Activated naive CD8-positive, alpha-beta T cell treated with anti-CD3 and anti-CD28 coated beads, Interleukin-2, amount 10 ng/mL, durations not matched to agents 7 days and 5 days (primary cell): ENCODE measurements at places on chromosomes 7 and 10.

- DNase-seq = no peak
These were observed 216.3 kb downstream of the SDK1 start for GRCh38 chr7:3517344-3517743.

DNA sequence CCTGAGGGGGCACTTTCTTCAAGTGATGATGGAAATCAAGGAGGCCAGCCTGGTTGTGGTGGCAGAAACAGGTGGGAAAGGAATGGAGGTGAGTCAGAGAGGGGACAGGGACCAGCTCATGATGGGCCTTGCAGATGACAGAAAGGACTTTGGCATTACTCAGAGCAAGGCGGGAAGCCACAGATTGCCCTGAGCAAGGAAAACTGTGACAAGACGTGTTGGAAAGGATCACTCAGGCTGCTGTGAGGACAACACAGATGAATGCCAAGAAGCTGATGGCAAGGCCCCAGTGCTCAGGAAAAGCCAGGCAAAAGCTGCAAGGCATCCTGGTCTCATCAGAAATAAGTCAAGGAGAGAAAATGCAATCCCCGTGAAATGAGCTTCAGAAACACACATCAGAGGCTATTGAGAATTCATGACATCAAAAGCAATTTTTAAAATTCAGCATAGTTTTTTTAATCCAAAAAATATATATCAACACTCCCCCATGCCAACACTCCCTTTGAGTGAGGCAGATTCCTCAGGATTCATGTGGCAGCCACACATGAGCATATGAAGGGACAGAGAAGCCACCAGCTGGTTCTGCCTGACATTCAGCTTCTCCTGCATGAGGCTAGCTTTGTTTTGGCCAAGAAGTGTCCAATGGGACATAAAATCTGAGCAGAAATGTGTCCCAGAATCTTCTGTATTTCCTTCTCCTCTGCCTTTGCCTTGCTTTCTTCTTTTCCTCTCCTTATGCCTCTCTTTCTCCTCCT, 244.5 kb upstream of the MYO3A start:
- no peak for DNase-seq

DNA sequence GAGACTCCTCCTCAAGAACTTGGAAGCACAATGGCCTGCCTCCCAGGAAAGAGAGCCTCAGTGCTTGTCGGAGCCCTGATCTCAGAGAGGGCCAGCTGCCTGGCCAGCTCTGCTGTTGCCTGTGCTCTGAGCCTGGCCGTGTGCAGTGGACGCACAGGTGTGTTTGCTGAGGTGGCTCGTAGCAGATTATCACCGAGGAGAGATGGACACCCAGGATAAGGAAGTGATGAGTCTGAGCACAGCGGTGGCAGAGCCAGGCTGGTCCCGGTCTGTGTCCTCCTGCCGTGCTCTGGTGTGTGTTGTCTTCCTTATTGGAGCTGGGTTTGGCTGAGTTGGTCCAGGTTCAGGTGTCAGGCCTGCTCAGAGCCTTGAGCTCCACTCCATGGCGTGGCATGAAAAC, 208.5 kb downstream of the EBF3 start:
- DNase-seq = peak; percentile 2

DNA sequence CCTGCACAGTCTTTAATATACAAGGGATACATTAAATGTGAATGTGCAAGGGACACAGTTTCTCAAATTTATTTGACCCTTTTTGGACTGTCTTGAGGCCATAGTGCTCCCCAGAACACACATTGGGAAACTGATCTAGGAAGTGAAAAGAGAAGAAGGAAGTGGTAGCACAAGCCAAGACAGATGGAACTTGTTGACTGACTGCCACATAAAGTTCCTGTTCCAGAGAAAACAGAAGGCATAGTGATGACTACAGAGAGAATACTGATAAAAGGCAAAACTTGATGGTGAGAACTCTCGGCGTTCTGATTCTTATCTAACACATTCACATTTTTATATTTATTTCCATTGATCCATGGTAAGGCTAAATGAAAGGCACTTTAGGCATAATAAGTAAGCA, 1216.4 kb downstream of the CNTNAP2 start:
- DNase-seq = no peak

- DNase-seq = no peak
These were observed 1.6 kb upstream of the EPC1 start for GRCh38 chr10:32348297-32349198.

DNA sequence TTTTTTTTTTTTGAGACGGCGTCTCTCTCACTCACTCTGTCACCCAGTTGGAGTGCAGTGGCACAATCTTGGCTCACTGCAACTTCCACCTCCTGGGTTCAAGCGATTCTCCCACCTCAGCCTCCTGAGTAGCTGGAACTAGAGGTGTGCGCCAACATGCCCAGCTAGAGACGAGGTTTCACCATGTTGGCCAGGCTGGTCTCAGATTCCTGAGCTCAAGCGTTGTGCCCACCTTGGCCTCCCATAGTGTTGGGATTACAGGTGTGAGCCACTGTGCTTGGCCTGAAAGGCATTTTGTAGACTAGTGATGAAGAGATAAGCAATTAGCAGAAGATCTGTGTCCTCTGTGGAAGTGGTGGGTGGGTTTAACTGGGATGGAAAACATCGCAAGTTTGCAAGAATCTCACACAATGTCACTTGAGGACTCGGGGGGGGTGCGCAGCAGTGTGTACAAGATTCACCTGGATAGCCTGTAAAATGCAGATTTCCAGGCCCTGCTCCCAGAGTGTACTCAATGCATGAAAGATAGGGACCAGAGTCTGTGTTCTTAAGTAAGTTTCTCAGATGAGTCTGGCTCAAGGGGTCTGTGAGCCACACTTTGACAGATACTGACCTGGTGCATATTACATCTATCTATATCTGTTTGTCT, 10.9 kb downstream of the CYP17A1 start:
- no peak for DNase-seq

GRCh38 chr10:122102869-122103525, 114.0 kb downstream of the TACC2 start:
- DNase-seq = no peak

DNA sequence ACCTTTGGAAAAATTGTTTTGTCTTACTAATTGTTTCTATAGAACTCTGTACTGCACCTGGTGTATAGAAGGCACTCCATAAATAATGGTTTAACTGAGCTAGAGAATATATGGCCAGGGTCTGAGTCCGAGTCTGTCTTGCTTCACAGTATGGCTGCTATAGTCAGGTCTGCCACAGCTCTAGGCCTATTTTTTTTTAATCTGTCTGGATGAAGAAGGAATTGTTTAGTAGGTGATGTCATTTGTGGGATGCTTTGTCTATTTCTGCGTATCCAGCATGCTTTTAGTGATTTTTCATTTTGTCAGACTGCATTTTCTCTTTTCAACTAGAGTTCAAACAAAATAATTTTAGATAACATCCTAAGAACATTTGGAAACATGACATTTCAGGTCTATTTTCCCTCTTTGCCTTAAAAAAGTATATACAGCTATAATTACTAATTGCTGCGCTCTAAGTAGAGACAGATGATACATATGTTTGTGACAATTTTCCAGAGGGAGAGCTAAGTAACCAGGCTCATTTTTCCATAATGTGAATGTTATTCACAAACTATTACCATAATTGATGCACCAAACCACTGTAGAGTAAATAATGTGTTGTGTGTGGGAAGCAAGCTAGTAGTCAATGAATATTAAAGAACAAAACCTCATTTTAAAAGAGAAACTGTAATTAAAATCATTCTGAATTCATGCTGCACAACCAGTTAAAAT, 361.7 kb downstream of the AUTS2 start:
- no peak for DNase-seq

- DNase-seq = no peak
These were observed 323.4 kb downstream of the GRID1 start for GRCh38 chr10:86043236-86043635.

DNA sequence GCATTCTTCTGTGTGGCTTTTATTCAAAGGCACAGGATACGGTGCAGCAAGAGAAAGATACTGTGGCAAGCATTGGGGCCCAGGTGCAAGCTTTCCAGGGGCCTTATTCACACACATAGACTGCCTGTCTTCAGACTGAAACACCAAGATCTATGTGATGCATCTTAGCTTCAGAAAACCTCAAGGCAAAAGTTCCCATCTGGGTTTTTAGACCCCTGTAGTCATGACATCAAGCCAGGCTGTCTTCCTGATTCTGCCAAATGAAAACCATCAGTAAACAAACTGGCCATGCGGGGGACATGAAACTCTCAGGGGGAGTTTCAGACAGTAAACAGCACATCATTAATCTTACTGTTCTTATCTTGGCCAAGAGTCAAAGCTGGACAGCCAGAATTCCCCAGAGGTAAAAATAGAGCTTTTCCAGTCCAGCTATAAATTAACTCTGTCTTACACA, 9.8 kb downstream of the AGBL3 start:
- no peak for DNase-seq

- DNase-seq = no peak
These were observed 97.2 kb upstream of the ELMO1 start for GRCh38 chr7:37545619-37546534.

- DNase-seq = no peak
These were observed 29.2 kb downstream of the GBX1 start for GRCh38 chr7:151138153-151138851.

DNA sequence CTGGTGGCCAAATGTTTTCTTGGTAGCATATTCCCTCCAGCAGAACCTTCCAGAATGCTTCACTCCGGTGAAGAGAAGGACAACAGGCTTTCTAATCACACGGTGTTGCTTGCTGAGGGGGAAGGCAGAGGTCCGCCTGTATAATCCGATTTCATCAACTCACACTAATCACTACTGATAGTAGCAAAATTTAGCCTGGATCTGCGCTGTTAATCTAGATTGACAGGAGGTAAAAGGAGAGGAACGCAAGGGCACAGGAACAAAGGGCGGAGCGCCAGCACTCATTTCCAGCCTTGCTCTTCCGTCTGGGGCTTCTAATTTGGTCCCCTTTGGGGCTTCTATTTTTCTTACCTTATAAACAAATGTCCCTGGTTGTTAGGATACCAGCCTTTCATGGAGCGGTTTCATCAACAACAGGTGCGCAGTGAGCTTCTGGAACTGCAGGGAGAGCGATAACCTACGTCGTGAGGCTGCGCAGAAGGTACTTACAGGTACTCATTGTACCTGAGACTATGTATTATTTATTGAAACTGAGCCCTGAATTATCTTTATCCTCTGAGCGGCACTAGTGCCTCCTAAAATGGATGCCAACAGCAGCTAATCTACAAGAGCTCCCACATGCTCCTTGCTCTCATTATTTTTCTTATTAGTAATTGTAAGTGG, 150.6 kb downstream of the CACNB2 start:
- DNase-seq = no peak

DNA sequence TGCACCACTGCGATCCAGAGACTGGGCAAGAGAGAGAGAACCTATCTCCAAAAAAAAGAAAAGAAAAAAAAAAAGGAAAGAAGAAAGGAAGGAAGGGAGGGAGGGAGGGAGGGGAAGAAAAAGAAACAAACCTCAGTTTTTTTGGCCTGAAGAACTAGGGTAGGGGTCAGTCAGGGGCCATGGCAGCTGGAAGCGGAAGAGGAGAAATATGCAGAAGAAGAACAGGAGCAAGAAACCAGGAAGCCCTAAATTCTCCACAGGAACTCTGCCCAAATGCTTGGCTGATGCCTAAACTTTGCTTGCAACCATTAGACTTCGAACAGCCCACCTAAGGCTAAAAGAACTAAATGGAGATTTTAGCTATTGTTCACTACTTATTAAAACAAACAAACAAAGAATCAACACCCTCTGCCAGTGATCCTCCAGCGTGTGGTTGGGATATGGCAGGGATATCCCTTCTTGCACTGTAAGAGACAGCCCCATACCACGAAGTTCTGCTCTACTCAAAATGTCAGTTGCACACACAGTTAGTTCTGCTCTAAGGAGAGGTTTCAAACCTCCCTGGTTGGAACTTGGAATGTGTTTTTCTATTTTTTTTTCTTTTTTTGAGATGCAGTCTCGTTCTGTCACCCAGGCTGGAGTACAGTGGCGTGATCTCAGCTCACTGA, 139.5 kb downstream of the FAM107B start:
- no peak for DNase-seq

- DNase-seq = no peak
These were observed 70.9 kb downstream of the HHEX start for GRCh38 chr10:92760609-92761008.

DNA sequence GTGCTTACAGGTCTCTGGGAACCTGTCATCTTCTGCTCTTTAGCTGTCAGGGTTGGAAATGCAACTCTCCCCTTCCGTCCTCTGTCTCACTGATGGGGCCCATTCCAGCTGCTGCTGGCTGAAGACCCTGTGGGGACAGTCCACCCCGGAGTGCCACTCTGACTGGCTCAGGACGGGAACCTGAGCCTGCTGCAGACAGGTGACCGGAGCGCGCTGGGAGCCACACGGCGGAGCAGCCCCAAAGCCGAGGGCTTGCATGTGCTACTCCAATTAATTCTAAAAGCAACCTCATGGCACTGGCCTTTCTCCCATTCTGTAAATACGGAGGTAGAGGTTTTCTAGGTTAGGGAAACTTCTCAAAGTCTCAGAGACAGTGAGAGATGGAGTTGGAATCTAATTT, 223.5 kb upstream of the PITRM1 start:
- no peak for DNase-seq

- DNase-seq = no peak
These were observed 4.3 kb downstream of the ADCY1 start for GRCh38 chr7:45578467-45578866.

DNA sequence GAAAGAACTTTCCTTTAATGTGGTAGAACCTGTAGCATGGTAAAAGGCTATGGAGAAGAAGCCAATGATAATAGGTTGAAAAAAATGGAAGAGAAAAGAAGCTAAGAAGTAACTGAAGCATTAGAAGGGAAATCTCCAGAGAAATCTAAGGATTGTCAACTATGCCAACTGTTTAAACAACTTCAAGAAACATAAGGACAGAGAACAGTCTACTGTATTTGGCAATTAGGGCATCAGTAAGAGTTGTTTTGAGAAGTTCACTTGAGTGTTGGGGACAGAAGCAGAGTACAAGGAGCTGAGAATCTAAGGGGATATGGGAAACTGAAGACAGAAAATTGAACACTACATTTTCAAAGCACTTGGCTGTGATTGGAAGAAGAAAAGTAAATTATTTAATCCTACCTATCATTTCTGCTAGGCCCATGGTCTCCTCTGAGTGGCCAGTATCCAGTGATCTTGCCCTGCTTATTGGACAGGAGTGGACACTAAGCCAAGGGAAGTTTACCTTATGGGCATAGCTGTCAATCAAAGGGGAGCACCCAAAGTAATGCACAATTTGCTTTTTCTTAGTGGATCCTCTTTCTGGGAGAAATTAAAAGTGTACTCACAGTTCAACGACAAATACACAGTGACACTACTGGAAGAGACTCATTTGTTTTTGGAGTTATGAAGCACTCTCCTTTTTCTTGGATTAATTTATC, 56.4 kb upstream of the CCDC71L start:
- DNase-seq = no peak

GRCh38 chr7:29642494-29643155, 79.0 kb downstream of the PRR15 start:
- DNase-seq = no peak

GRCh38 chr7:92824901-92825480, 11.4 kb downstream of the CDK6 start:
- DNase-seq = no peak

GRCh38 chr7:22417349-22417748, 60.4 kb upstream of the RAPGEF5 start:
- no peak for DNase-seq

- DNase-seq = no peak
These were observed 18.8 kb upstream of the PAXIP1 start for GRCh38 chr7:155021699-155022145.
